ENCODE measurements at places on chromosomes 5 and 9.

- no peak for DNase-seq
These were observed 158.1 kb downstream of the RAB3C start for GRCh38 chr5:58740956-58741355.

- no peak for DNase-seq
These were observed 94.6 kb downstream of the SYK start for GRCh38 chr9:90896231-90896630.

- DNase-seq = no peak
These were observed 8.7 kb upstream of the AGPAT2 start for GRCh38 chr9:136695955-136696354.

GRCh38 chr9:10265153-10265631 lies 347.6 kb downstream of the PTPRD start:
- DNase-seq = no peak

DNA sequence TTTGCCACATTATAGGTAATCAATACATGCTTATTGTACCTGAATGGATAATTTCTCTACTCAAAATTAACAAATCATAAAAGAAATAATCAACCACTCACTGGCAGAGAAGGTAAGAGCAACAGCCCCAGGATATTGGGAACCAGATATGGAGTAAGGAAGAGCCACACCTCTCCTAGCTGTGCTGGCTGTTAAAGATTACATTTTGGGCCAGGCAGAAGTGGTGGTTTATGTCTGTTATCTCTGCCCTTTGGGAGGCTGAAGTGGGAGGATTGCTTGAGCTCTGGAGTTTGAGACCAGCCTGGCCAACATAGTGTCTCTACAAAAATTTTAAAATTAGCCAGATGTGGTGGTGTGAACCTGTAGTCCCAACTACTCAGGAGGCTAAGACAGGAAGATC lies 56.4 kb downstream of the BHMT start:
- DNase-seq = no peak

DNA sequence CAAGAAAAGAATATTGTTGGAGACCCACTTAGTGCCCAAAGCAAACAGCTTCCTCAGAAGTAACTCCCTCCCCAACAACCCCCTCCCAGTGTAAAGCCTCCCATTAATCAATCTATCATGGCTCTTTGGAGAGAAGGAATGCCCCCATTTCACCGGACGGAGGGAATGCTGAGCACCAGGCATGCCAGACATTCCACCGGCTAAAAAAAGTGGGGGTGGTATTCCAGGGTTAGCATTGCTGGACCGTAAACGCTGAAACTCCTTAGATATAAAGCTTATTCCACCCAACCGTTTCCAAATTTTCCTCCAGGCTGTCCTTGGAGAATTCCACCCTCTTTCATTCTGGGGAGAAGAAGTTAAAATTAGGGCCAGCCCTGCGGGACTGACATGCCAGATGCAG lies 363 bp upstream of the MAMDC2 start:
- no peak for DNase-seq

DNA sequence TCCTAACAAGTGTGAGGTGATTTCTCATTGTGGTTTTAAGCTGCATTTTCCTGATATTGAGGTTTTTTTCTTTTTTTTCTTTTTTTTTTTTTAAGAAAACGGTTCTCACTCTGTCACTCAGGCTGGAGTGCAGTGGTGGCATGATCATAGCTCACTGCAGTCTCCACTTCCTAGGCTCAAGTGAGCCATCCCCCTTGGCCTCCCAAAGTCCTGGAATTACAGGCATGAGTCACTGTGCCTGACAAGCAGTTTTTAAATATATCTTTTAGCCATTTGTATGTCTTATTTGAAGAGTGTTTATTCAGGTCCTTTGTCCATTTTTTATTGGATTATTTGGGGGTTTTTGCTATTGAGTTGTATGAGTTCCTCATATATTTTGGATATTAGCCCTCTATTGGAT lies 53.8 kb downstream of the GCNT1 start:
- no peak for DNase-seq

GRCh38 chr5:151023047-151023615 lies 2.7 kb downstream of the GPX3 start:
- no peak for DNase-seq

- no peak for DNase-seq
These were observed 2112.2 kb upstream of the C9orf72 start for GRCh38 chr9:29685531-29685930.

- no peak for DNase-seq
These were observed 40.8 kb downstream of the ERGIC1 start for GRCh38 chr5:172874647-172875504.

DNA sequence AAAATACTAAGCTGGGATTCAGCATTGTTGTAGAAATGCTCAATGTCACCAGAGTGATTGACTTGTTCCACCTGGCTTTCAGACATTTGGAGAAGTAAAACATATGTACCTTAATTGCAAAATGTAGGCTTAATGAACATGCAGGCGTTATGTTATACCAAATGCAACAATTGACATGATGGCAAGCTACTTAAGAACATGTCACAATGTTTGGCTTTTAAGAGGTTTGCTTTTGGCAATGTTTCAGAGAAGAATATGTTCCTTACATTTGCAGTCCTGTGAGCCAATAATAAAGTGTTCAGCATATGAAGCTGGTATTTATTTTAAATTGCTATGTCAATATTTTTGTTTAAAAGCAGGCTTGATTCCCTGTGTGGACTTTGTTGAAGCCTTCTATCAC lies 111.7 kb upstream of the NUDT12 start:
- no peak for DNase-seq

- DNase-seq = no peak
These were observed 79.9 kb downstream of the SETX start for GRCh38 chr9:132274861-132275260.

DNA sequence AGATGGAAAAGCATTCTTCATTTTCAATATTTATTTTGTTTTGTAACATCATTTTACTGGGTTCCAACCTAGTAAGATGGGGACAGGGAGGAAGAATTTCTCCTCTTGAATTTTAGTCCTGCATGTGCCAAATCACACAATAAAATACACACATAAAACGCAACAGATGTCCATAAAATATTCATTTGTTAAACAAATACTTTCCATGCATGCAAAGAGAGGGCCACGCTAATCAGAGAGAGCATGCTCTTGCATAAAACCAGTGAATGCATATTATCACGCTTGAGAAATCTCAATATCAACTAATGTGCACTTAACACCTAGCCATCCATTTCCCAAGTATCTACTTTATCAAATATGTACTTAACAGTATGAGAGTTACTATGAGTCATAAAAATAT lies 212.6 kb upstream of the TARS1 start:
- no peak for DNase-seq

DNA sequence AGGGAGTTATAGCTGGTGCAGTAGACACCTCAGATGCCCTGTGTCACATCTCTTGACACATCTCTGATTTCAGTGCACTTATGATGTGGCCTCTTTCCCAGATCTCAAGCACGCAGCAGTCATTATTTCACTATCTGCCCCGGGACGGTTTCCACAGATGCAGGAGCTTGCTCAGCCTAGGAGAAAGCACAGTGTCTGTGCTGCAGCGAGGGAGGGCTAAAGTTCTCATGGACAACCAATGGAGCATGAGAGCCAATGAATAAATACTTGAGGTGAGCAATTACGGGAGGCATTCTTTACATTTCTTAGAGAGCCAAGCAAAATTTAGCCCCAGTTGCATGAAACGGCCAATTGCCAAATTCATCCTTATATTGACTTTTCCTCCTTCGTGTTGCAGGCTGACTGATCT lies 7.4 kb upstream of the MOB3B start:
- DNase-seq = no peak

- DNase-seq = no peak
These were observed 73.3 kb upstream of the HMHB1 start for GRCh38 chr5:143738417-143739401.

DNA sequence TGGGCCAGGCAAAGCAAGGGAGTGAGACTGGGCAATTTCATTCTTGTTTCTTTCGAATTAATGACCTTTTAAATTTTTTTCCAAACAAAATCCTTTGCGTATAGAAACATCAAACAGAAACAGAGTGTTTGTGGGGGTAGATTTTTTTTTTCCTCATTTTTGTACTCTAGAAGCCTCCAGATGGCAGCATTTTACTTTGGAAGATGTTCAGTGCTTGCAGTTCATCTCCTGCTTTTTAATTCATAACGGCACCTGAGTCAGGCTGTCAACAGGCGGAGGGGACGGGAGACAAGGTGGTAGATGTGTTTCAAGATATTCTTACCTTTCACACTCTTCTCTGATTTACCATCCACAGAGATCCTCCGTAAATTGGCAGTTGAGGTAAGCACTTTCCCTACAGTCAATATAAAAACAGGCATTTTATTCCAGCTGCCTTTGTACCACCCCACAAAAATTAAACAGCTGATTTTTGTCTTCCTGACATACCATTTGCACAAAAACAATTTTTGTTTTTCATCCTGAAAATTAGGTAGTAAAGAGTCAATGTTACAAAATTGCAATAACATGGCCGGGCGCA lies 99.5 kb upstream of the FBXL17 start:
- no peak for DNase-seq

- DNase-seq = no peak
These were observed 16.2 kb downstream of the PRKAA1 start for GRCh38 chr5:40781843-40782409.

DNA sequence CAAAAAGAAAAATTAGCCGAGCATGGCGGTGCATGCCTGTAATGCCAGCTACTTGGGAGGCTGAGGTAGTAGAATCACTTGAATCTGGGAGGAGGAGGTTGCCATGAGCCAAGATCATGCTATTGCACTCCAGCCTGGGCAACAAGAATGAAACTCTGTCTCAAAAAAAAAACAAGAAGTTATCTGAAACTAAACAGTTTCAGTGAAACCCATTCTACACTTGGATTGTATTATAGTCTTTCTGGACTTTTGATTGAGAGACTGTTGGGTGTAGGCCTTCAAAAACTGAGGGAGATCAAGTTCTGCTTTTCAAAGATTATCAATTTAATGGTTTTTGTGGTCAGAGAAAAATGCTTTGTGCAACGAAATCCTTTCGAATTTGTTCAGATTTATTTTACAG lies 34.6 kb upstream of the SPINK5 start:
- DNase-seq = no peak

GRCh38 chr5:118249386-118249785 lies 739.0 kb downstream of the DTWD2 start:
- DNase-seq = no peak

DNA sequence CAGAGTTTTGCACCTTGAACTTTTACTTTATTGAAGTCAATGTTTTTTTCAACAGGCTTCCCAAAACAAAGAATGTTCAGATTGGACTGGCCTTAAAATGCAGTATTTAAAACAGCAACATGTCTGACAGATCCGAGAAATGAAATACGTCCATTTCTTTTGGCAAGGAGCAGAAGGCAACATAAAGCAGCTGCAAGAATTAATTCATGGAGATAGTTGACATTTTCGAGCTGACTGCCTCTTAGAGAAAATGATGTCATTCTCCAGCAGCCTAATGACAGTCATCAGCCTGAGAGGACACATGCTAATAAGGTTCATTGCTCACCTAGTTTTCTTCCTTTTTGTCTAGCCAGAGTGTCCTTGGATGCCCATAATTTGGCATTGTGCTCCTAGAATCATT lies 232.2 kb upstream of the SEMA6A start:
- DNase-seq = no peak

DNA sequence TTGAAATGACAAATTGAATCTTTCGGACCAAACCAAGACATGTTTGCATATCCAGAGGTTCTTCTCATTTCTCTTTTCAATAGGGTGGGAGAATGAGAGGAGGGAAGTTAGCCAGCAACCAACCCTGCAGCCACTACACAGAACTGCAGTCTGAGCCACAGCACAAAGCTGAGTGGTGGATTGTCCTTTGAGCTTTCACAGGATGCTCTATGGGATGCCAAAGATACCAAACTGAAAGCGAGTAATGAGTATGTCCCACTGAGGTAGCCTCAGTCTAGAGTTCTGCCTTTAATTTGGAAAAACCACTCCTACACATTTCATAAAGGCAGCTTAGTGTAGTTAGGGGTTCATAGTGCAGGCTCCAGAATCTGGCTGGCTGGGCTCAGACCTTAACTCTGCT lies 114.9 kb downstream of the MARCHF3 start:
- no peak for DNase-seq

- no peak for DNase-seq
These were observed 1.9 kb upstream of the RGMB start for GRCh38 chr5:98771382-98772109.

- DNase-seq = no peak
These were observed 12.7 kb upstream of the PRELID2 start for GRCh38 chr5:145847499-145848497.

DNA sequence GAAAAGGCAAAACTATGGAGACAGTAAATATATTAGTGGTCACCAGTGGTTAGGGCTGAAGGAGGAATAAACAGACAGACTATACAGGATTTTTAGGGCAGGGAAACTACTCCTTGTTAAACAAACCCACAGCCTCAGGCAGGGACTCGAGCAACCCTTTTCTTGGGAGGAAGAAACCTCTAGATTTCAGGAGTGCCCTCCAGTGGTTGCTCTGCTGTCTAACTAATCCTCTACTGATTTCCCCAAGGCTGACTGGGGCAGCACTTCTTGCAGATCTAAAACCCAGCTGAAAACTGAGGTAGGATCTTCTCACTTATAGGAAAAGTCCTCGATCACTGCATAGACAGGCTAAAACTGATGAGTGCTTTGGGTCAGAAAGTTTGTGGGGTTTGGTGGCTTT lies 176.8 kb downstream of the ISOC1 start:
- no peak for DNase-seq

- DNase-seq = no peak
These were observed 16.7 kb upstream of the COMMD10 start for GRCh38 chr5:116068028-116068632.

GRCh38 chr5:55538661-55539060 lies 3.9 kb upstream of the PLPP1 start:
- DNase-seq = no peak

DNA sequence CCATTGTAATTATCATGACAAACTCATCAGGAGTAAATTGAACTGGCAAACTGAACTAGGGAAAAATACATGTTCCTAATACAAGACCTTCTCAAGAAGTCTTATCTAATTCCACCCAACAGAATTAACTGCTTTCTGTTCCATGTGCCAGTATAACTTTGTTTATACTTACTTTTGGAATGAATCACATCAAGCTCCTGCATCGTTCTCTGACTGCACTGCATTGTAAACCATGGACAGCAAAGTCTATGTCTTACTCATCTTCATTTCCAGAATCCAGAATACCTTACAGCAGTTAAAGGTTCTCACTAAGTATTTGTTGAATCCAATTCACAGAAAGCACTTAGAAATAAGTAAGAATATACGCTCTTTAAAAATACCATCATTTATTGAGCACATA lies 102.8 kb downstream of the PLK2 start:
- no peak for DNase-seq

GRCh38 chr9:3794635-3795034 lies 268.8 kb upstream of the RFX3 start:
- no peak for DNase-seq

DNA sequence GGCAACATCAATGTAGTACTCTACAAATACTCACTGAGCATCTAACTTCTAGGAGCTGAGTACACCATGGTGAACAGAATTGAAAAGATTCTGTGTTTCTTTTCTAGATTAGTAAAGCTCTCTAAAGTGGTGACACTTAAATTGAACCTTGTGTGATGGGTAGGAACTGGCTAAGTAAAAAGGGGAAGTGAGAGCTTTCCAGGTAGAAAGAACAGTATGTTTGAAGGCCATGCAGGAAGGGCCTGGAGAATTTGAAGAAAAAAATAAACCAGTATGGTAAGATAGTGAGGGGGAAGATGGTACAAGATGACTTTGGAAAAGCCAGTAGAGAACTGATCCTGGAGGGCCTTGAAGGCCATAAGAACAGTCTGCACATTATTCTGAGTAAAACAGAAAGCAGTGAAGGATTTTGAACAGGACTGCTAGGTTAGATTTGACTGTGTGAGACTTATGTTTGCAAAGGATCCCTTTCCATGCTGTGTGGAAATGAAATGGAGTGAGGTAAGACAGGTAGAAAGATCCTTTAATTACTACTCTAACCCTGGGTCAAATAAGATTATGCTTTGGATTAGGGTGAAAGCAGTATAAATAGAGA lies 46.7 kb upstream of the UBQLN1 start:
- no peak for DNase-seq

Measured in activated CD8-positive, alpha-beta memory T cell treated with anti-CD3 and anti-CD28 coated beads for 1 hour (primary cell).